ENCODE measurements at places on chromosomes 7 and 10.
A peak's percentile ranks its signal among the peaks of the same experiment; 100 is the strongest.

- DNase-seq = no peak
These were observed 87.6 kb upstream of the SEMA3D start for GRCh38 chr7:85274454-85274853.

DNA sequence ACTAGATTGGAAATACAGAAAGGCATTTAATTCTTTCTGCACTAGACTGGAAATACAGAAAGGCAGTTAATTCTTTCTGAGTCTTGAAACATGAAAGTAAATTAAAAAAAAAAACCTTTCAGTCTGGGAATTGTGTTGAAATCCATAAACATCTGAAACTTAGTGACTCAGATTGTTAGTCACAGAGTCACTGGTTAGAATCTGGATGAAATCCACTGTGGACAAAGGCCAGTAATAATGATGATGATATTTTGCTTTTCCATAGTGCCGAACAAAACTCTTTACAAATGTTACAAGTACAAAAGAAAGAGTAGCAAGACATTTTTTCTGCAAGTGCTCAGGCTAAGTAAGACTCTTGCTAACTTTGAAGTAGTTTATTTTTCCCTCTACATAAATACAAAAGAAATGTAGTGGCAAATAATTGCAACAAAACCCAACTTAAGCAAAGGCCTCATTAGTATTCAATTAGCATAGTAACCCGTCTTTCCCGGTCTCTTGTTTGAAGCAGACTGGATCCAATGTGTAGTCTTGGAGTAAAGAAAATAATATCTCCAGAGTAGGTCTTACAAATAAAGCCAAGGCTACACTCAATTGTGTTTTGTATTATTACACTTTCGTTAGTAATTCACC is 5.8 kb upstream of the PRTFDC1 start:
- no peak for DNase-seq

DNA sequence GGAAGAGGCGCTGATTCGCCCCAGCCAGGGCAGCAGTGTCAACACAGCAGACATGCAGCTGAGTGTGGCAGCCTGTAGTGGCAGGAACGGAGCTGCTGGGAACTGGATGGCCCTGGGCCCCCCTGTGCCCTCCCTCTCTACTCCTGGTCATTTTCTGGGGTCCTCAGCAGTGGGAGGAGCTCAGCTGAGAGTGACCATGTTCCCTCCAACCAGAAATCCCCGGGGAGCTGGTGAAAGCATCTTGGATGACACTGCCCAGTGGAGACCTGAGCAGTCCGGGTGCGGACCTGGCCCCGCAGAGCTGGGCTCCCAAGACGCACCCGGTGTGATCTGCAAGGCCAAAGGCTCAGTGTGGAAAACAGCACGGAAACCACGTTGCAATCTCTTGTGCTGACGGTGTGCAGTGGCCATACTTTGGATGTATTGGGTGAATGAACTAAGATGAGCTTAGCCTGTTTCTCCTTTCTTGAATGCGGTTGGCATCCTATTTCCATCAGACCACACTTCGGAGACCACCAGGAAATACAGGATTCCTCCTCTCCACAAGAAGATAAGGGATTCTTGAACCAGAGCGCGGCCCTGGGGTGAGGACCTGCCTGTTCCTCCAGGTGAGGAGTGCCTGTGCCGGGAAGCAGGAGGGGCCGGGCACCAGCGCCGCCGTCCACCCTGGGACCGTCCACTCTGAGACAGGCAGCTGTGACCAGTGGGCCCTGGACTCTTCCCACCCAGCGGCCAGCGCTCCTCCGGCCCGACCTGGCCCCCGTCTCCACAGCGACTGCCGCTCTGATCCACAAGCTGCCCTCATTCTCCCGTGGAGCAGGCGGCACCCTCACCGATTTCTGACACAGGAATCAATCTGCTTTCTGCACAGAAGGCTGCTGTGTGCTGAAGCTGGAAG is 93.5 kb upstream of the DIP2C start:
- no peak for DNase-seq

DNA sequence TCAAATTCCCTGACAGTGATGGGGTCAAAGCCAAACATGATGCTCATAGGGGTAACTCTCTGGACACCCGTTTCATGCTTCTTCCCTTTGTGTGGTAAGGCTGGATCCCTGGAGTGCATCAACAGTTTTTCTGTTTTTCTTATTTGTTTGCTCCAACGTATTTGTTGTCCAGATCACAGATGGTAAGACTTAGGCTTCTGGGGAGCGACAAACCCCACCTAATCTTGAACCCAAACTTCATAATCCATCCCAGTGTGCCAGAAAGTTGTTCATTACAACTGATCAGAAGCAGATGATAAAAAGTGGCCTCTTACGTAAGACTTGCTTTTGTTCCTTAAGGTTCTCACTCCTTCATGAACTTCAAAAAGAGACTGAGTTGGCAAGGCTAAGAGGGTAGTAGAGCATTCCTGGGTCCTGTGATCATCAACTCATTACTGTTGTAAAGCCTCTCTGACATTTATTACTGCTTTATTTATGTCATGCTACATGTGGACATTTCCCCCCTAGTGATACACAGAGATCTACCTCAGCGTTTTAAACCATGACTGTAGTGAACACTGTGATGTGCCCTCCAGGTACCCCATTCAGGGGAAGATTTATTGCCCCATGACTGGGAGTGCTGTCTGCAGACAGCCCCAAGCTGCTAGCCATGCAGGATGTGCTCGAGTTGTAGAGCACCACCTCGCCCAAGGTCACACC is 125.6 kb downstream of the CCDC71L start:
- no peak for DNase-seq

DNA sequence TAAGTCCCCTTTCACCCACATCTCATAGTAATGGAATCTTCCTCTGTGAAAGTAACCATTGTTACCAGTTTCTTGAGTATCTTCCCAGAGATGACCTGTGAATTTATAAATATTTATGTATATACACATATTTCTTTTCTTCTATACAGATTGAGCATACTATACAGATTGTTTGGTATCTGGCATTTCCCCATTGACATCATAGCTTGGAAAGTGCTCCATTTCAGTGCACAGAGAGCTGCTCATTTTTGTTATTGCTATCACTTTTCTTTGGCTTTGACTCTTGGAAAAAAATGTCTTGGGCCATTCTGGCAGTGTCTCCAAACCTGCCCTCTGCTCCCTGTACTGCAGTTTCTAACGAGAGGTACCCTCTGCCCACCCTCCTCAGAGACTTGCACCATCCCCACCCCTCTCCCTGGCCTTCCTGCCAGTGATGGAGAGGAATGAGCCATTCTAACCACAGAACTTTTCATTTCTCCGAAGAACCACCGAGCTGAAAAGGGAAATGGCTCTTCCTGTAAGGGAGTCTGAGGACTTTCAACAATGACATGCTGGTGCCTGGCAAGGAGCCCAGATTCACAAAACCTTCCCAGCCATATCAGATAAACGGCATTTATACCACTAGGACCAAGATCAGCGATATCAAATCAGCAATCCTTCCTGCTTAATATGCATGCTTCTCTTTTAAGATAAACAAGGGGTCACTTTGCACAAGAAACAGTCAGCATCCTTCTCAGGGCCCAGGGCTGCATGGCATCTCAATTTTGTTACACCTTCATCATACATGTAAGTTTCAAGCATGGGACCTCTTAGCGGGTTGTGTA is 19.7 kb upstream of the CCSER2 start:
- DNase-seq = peak; percentile 9

- DNase-seq = no peak
These were observed 123.7 kb downstream of the KAT6B start for GRCh38 chr10:74949843-74950765.

GRCh38 chr7:138001529-138002095 is at the start of gene CREB3L2:
Gene CREB3L2 (minus strand): TSS chr7:138002086. CDS start chr7:138001705, 381 bp downstream.
- DNase-seq = peak; percentile 47

DNA sequence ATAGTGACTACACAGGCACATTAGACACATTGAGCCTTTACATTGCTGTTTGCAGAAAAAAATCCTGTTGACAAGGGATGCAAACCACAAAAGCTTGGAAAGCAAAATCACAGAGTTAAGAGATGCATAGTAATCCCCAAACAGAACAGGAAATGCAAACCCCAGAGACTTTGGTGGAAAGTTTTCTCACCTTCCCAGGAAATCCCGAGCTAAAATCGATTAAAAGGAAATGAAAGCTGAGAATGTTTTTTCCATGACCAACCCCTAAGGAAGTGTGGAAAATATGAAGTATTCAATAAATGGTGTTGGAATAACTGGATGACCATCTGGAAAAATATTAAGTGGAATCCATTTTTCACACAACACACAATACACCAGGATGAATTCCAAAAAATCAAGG is 598.7 kb downstream of the GRID1 start:
- no peak for DNase-seq

- no peak for DNase-seq
These were observed 2.8 kb upstream of the OR6V1 start for GRCh38 chr7:143049362-143049761.

DNA sequence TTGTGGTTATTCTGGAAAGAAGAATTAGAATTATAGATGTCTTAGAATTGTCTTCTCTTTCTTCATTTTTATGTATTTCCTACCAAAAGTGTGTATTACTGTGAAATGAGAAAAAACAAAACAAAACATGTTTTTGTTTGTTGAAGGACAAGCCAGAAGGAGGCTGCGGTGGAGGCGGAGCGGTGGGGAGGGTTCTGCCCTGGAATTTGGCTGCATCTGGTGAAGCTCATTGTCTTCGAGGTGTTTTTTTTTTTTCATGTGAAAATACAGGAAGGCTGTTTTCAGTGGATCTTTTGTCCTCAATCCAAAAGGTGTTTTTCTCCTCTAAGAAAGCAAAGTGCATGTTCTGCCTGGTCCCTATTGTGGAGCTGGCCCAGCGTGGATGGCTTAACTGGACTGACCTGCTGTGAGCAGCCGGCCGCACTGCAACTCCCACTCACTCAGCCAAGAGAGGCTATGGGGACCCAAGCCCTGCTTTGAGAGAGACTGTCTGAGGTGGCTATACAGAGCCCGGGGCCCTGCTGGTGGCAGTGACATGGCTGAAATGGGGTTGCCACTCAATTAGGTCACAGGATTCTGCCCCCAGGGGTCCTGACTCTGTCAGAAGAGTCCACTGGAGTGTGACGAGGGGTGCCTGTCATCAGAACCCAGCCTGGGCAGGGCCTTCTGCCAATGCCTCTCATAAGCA is 184.9 kb upstream of the MKI67 start:
- no peak for DNase-seq

DNA sequence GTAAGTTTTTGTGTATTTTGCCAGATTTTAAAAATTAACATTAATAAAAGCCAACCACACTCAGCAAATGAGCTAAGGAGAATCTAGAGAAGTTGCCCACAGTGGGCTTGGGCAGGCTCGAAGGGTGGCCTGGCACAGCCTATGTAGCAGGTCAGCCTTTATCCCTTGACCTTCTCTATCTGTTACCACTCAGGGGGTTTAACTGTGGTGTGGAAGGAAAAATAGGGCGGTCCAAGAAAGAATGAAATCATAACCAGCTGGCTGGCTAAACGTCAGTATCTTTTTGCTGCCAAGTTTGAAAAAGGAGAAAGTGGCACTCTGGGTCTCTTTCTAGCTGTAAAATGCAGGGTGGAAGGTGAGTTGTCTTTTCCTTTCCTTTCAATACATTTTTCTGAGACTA is 130.3 kb upstream of the ASAH2 start:
- DNase-seq = no peak

DNA sequence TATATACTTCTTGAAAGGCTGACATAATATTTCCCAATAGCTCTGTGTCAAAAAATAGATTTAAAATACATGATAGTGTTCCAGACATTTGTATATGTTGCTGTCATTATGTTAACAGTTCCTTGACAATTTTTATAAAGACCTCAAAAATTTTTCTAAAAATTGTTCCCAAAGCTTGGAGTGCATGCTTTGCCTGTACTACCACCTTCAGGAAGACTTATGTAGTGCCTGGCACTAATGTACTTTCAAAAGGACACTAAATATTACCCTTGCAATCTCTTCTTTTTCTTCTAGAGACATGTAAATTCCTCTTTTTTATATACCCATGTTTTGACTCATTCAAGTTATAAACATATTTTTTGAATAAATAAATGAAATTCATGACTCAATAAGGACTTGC is 48.0 kb upstream of the SP8 start:
- DNase-seq = no peak

- no peak for DNase-seq
These were observed 23.1 kb upstream of the PPIF start for GRCh38 chr10:79324032-79324695.

DNA sequence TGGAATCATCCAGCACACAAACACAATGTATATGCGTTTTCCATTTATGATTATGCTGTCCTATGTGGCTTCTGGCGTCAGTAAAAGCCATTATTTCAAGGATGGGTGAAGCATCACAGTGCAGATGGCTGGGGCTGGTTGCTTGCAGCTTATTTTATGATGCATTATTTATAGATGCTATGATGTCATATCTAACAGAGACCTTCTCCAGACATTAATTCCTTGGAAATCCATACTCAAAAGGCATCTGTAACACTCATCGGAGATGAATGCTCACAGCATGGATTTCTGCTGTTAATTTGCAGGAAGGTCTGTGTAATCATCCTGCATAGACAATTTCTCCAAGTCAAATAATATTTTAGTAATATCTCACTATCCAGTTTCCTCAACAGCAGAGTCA is 7.2 kb downstream of the RGS10 start:
- DNase-seq = no peak

DNA sequence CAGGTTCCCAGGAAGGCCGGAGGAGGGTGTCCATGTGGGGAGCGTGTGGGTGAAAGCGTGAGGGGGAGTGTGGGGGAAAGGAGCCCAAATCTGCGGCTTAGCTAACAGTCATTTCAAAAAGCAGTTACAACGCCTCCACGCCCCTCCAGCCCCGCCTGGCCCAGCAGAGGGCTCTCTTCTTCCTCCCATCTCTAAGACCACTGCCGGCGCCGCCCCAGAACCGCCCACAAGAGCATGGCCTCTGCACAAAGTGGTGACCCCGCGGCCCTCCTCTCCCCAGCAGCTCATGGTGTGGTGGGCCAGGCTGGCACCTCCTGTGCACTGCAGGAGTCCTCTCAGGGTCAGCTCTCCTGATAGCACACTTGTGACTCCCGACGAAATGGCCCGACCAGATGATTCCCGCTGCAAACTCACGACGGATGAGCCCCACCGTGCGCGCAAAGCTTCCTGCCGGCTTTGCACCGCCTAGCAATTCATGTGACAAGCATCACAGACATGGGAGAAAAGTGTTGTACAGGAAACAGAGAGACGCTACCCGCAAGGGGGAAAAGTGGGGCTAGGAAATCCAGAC is 12.4 kb upstream of the HUS1 start:
- DNase-seq = peak; percentile 79

GRCh38 chr10:99975942-99976809 is 33.6 kb downstream of the DNMBP start:
- DNase-seq = no peak

GRCh38 chr10:115093776-115094408 is 727 bp downstream of the ATRNL1 start:
- no peak for DNase-seq
